Stimulated activated CD8-positive, alpha-beta memory T cell treated with anti-CD3 and anti-CD28 coated beads, Interleukin-4, amount 100 ng/mL, for 4 hours (primary cell): ENCODE measurements at places on chromosomes 4 and X.

DNA sequence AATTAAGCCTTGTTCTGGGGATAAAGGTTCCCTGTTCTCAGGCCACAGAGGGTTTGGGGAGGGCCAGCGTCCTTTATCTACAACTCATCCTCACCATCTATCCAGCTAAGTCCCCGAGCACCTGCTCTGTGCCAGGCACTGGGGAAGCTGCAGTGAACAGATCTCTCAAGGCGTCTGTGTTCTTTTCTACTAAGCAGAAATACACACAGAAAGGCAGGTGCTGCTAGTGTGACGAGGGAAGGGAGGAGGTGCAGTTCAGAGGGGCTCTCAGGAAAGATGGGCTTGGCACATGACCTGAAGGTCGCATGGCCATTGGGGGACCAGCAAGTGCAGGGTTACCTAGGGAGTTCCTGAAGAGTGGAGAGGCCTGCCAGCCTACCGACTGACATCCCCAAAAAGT is 352.2 kb downstream of the NR3C2 start:
- no peak for DNase-seq

GRCh38 chr4:120796271-120796670 is 126.3 kb downstream of the PRDM5 start:
- no peak for DNase-seq

DNA sequence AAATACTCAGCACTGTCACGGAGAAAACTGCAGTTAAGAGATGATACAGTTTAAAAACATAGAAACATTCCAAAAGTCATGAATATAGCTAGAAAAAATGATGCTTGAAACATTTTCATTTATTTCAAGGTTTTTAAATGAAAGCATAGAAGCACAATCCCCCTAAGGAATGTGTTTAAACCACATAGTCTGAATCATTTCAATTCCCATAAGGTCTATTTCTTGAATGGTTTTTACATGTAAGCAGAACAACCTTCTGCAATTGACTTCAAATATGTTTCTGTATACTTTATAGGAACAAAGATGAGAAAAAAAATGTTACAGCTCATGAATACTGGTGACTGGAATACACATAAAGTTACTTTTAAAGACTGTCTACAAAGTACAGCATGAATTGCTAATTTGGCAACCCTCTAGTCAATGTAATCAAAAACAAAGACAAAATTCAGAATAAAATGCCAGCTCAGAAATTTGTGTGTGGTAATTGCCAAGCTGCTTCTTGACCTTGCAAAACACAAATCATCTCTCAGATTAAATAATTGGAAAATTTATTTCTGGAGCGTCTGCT is 886.4 kb upstream of the ADGRL3 start:
- DNase-seq, result no peak

GRCh38 chrX:153685751-153686696 is 1.7 kb upstream of the SLC6A8 start:
- DNase-seq, result no peak

- no peak for DNase-seq
Observed at GRCh38 chrX:7347465-7347864, 199.5 kb upstream of the PUDP start.
